ENCODE measurements at places on chromosomes 3 and 15.

- no peak for DNase-seq
Measured at GRCh38 chr15:101406526-101407195, 82.8 kb downstream of the PCSK6 start.

DNA sequence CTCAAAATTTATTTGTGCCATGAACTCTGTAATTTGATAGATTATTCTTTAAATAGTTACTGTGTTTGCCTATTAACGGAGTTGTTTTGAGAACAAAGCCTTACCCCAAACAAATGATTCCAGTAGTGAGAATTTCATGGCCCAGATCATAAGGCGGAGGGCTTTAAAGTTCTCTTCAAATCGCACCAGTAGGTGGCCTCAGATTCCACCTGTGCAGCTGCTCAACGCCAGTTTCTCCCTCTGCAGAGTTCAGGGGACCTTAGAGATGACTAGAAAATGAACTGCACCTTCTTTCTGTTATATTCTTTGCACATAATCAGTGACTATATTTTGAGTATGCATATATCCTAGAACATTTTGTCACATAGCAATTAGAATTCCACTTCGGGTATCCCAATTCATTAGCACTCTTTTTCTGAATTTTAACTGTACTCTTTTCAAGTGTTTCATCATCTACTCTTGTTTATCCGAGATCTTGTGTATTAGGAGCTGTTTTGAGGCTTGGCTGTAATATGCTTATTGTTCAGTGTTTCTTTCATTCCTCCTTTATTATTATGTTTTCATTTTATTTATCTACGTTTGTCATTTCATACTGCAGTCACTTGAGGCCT, 232.6 kb upstream of the CHRM5 start:
- DNase-seq, result no peak

DNA sequence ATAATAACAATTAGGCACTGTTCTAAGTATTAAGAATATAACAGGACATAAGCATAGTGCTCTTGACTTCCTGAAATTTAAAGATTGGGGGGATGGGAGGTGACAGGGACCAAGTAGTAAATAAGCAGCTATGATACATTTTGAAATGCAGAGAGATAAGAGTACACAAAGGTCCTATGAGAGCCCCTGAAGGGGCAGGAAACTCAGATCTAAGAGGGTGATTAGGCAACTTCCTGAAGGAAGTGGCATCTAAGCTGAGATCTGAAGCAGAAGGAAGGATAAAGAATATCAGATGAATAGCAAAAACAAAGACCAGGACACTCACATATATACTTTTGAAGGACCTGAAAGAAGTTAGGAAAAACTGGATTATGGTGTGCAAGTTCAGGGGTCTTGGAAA, 415.2 kb upstream of the FRG2C start:
- no peak for DNase-seq

GRCh38 chr3:20808864-20809263, 622.9 kb upstream of the SGO1 start:
- DNase-seq, result no peak

DNA sequence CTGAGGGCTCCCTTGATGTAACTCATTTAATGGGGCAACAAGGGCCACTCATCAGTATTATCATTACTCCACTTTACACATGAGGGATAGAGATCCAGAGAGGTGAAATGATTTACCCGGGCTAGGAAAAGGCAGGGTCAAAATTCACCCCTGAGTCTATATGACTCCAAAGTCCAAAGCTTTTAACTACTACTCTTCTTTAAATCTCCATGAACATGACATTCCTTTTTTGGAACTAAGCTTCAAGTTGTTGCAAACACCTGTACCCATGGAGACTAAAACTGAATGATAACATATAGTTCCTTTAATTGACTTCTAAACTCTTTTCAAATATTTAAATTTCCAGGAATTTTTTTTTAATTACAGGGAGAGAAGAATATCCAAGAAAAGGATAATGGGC, 292.9 kb upstream of the GADL1 start:
- DNase-seq, result no peak

- DNase-seq, result no peak
Measured at GRCh38 chr3:125072749-125073389, 17.1 kb upstream of the HEG1 start.

- DNase-seq, result no peak
Measured at GRCh38 chr3:16365491-16366128, 100.6 kb downstream of the OXNAD1 start.

Measured in stimulated activated CD8-positive, alpha-beta memory T cell treated with anti-CD3 and anti-CD28 coated beads, Interleukin-15, amount 100 ng/mL, for 4 hours (primary cell).